ENCODE measurements at places on chromosomes 3 and 15.
A peak's percentile ranks its signal among the peaks of the same experiment; 100 is the strongest.

DNA sequence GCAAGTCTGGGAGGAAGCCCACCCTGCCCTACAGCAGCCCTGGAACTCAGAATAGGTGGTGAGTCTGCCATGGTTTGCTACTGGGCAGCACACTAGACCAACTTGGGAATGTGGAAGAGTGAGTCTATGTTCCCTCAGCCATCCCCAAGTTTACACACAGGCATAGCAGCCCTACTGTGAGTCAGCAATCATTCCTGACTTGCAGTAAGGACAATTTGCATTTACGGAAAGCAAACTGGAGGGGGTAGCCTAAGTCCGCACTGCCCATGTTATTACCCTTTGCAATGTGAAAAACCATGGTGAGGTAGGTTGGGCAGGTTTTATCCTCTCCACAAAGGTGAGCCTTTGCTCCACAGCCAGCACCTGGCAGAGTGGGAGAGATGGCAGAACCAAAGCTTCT lies 4.6 kb downstream of the TCTA start:
- DNase-seq = no peak

DNA sequence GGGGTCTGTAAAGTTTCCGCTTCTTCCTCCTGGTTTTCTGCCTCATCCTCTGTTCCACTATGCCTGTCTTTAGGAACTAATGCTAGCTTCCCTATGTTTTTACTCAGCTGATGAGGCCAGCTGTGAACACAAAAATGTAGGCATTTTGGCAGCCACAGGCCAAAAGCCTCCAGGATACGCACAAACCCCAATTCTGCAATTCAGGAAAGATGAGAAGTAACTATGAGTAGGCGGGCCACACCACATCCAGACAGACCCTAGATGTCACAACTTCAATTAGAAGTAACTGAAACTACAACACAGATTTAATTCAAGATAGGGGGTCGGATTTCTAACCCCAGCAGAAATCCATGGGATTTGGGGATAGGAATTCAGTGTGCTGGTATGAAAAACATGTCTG lies 11.9 kb downstream of the CA12 start:
- DNase-seq = no peak

- DNase-seq = no peak
Observed at GRCh38 chr15:80367661-80368060, 36.5 kb upstream of the ARNT2 start.

DNA sequence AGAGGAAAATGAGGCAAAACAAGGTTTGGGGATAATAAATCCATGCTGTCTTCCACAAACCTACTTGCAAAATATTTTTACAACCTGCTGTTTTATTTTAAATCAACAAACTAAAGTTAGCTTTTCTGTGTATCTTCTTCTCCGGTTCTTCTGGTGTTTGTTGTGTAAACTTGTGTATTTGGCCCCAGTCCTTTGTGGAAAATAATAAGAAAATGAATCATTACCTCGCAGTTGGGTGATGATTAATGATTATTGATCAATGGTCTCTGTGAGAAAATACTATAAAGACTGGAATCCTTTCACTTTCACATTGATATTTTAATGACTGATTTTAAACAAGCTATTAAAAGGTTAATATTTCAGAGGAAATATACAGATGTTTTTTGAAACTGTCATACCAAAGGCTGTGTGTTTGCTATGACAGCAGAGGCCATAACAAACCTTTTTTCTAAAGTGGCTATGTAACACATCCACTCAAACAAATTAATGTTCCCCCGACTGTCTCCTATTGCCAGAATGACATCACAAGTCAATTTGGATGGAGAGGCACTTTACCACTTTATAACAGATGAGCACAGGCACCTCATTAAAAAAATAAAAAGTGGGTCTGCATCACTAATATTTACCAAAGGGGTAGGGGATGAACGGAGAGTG lies 152.5 kb downstream of the MEX3B start:
- no peak for DNase-seq

DNA sequence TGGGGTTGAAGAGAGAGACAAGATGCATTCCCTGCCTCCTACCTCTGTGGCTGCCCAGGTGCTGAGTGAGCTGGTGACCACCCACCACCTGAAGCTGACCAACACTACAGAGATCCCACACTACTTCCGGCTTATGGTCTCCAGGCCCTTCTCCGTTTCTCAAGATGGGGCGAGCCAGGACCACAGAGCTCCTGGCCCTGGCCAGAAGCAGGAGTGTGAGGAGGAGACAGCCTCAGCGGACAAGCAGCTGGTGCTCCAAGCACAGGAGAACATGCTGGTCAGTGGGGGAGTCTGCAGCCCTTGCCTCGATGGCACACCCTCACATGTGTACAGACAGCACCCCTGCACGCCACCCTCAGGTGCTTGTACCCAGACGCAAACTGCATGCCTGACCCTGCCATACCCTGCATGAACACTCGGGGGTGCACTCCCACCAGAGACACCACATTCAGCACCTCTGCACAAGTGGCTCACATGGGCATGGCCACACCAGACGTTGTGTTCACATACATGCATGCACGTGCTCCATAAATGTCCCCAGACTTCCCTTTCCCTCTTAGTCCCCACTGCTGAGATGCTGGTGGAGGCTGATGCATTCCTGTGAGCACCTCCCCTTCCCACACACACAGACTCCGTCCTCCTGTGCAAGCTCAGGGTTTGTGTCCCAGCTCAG lies 19.0 kb downstream of the ACAA1 start:
- no peak for DNase-seq

DNA sequence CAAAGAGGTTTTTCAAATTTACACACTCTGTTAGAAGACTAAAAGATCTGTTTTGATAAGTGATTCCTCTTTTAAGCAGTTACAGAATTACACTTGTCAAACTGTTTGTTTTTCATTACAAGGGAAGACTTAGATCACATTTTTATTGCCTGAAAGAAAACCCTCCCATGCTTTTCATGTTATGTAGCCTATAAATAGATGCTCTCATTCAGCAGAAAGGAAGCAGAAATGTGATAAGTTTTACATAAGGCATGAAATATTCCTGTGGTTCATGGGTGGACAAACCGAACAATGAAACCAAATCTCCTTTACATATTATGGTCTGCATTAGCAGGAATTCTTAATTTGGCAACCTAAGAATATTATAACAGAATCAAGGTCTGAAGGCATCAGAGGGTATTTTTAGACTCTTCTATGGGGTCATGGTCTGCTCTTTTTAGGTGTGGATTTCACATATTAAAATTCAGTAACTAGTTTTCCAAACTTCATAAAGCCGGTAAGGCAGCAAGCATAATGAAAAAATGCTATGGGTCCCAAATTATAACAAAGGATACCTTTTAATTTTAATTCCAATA lies 37.3 kb upstream of the FXR1 start:
- DNase-seq = no peak

- no peak for DNase-seq
Observed at GRCh38 chr3:71166339-71167240, 416.9 kb downstream of the FOXP1 start.

GRCh38 chr15:46146002-46146401 lies 511.2 kb downstream of the SQOR start:
- no peak for DNase-seq

DNA sequence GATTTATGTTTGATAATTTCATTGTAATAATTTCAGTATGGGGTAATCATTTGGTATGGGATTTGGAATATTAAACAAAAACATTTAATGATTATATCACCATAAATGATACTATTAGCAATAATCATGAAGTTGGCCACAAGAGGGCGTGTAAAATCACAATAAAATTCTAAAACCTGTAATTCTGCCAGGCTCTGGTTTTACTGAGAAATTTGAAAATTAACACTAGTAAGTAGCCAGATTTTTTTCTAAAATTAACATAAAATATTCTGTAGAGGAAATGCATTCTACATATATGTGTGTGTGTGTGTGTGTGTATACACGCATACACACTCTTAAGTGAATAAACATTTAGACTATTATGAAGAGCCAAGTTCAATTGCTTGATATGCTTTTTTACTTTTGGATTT lies 40.5 kb downstream of the FEZF2 start:
- DNase-seq = no peak

GRCh38 chr3:128987302-128988100 lies 6.4 kb downstream of the CFAP92 start:
- DNase-seq = no peak

DNA sequence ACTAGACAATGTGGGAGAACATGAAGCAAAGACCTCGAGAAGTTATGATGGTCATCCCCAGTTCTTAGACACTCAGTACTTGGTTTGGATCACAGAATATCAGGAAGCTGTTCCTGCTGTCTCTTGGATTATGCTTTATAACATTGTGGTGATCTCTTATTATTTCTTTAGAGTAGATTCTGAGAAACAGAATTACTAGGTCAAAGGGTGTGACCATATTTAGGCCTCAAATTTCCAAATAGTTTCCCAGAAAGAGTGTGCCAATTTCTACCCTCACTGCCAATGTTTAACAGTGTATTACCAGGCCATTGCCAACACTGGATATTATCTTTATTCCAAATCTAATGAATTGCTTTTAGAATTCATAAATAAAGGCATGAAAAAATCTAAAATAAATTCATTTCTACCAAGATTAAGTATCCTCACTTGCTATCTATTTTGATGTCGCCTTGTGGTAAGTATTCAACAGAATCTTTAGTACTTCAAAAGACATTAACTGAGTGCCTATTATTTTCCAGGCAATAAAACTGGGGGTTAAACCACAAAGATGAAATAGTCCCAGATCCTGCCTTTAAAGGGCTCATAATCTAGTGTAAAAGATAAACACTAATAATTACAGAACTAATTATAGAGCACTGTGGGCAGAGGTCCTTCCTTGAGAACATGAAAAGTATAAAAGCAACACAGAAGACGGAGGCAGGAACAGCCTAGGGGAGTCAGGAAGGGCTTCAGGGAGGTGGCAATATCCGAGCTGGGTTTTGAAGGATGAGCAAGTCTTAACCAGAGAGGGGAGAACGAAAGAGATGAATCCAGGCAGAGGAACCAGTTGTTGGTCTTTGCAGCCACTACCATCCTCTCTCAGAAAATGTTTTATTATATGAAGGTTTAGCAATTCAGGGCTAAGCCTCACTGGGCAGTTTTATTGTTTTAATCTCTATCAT lies 86.8 kb downstream of the IGF2BP2 start:
- no peak for DNase-seq

DNA sequence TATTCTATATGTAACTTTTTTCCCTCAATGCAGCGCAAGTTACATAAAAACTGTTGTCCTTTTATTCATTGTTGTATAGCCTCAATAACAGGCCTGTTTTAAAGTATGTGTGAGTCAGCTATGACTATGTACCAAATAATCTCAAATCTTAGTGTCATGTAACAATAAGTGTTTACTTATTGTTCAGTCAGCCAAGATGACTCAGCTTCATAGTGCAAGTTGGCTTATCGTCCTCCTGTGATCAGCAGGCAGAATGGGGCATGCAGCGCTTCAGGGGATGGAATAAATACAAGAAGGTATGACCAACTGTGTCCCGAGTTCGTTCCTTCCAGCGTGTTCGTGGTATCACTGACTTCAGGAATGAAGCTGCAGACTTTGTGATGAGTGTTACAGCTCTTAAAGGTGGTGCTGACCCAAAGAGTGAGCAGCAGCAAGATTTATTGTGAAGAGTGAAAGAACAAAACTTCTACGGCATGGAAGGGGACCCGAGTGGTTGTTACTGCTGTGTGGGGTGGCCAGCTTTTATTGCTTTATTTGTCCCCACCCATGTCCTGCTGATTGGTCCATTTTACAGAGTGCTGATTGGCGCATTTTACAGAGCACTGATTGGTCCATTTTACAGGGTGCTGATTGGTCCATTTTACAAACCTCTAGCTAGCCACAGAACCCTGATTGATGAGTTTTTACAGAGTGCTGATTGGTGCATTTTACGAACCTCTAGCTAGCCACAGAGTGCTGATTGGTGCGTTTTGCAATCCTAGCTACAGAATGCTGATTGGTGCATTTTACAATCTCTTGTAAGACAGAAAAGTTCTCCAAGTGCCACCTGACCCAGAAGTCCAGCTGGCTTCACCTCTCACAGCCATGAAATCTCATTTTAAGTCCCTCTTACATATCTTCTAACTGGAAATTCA lies 1016.0 kb downstream of the MCTP2 start:
- DNase-seq = no peak

- DNase-seq = peak; percentile 2
Observed at GRCh38 chr3:31534065-31534425, 1.3 kb downstream of the STT3B start.

- no peak for DNase-seq
Observed at GRCh38 chr3:166860217-166860616, 519.9 kb downstream of the ZBBX start.

DNA sequence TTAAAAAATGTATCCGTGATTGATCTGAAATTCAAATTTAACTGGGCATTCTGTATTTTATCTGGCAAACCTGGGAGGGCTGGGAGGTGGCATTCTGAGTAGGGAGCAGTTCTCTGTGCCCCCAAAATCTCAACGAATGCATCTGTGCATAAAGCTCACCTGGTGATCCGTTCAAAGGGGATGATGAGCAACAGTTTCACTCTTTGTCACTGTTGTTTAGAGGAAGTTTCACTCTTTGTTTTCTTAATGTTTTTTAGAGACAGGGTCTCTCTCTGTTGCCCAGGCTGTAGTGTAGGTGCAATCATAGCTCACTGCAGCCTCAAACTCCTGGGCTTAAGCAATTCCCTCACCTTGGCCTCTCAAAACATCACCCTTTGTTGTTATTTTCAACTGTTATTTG lies 186.7 kb downstream of the SSR3 start:
- no peak for DNase-seq

- no peak for DNase-seq
Observed at GRCh38 chr3:26763723-26764122, 141.2 kb downstream of the LRRC3B start.

DNA sequence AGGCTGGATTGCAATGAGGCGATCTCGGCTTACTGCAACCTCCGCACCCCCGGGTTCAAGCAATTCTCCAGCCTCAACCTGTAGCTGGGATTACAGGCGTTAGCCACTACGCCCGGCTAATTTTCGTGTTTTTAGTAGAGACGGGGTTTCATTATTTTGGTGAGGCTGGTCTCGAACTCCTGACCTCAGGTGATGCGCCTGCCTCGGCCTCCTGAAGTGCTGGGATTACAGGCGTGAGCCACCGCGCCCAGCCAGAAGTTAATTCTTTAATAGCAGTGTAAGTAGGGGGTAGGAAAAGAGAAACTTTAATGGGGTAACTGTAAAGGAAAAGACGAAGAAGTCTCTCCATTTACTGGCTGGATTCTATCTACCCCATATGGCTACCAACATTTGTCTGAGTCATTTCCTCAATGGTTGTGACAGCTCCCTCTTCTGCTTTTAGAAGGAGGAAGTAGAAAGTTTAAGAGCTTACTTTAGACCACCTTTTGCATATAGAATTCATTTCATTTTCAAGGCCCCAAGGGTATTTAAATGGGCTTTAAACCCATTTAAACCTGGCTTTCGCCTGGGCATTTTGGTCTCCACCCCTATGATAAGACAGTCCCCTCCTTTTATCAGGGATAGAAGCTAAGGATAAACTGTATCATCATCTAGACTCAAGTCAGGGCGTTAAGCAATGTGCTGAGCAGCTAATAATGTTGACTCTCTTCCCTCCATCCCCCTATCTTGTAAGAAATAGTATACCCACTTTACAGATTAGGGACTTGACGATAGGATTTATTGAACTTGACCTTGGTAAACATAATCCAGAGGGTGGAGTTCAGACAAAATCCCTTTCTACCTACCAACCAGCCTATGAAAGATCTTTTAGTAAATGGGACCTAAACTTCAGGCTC lies 1.1 kb upstream of the CDV3 start:
- no peak for DNase-seq

All from C1 segment of cervical spinal cord (tissue), 14 donors.